ENCODE measurements at places on chromosomes 6 and 20.

DNA sequence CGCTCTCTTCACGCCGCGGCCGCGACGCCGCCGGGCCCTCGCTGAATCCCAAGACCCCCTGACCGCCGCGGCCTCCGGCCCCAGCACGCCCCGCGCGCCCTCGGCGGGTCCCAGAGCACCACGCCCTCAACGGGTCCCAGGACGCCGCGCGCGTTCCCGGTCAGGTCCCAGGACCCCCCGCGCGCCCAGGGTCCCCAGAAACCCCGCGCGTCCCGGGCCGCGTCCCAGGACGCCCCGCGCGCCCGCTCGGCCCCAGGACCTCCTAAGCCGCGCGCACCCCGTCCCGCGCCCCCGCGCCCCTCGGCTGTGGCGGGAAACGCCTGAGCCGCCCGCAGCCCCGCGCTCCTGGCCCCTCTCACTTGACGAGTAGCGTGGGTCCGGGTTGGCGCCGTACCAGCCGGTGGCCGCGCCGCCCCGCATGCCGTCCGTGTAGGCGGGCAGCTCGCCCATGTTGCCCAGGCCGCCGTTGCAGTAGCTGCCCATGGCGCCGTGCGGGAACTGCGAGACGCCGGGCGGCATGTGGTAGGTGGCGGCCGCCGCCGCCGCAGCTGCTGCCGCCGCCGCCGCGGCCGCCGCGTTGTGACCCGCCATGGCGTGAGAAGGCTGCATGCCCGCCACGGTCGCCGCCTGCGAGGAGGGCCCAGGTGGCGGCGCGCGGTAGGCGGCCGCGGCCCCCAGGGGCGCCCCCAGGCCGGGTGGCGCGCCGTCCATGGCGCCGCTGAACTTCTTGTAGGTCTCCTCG, 556 bp downstream of the NKX2-4 start:
- DNase-seq, result no peak

- DNase-seq, result no peak
Observed at GRCh38 chr6:109795994-109796555, 105.0 kb downstream of the FIG4 start.

- peak; percentile 4 for DNase-seq
Observed at GRCh38 chr6:127641905-127642304, 64.9 kb downstream of the C6orf58 start.

GRCh38 chr6:20877008-20877937, 343.0 kb downstream of the CDKAL1 start:
- no peak for DNase-seq

DNA sequence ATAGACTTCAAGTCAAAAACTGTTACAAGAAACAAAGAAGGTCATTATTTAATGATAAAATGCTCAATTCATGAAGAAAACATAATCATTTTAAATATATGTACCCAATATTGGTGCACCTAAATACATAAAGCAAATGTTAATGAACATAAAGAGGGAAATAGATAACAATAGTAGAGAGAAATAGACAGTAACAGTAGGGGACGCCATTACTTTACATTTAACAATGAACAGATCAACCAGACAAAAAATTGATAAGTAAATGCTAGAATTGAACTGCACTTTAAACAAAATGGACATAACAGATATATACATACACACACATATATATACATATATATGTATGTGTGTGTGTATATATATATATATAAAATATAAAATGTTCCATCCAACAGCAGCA, 37.4 kb downstream of the IL22RA2 start:
- no peak for DNase-seq

DNA sequence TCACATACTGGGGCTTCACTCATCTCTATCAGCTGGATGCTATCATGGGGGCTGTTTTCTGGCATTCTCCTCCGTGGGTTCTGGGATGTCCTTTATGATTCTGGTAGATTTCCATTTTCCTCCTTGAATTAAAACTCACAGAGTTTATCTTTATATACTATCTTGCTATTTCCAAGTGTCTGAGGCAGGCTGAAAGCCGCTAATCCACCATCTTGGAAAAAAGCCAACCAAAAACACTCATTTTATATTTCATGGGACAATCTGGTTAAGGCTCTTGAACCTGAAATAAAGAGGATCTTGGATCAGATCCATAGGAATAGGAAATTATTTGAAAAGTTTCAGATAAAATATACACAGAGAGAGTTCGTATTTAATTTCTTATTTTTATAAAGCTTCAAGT, 86.0 kb downstream of the AFG1L start:
- DNase-seq, result no peak

DNA sequence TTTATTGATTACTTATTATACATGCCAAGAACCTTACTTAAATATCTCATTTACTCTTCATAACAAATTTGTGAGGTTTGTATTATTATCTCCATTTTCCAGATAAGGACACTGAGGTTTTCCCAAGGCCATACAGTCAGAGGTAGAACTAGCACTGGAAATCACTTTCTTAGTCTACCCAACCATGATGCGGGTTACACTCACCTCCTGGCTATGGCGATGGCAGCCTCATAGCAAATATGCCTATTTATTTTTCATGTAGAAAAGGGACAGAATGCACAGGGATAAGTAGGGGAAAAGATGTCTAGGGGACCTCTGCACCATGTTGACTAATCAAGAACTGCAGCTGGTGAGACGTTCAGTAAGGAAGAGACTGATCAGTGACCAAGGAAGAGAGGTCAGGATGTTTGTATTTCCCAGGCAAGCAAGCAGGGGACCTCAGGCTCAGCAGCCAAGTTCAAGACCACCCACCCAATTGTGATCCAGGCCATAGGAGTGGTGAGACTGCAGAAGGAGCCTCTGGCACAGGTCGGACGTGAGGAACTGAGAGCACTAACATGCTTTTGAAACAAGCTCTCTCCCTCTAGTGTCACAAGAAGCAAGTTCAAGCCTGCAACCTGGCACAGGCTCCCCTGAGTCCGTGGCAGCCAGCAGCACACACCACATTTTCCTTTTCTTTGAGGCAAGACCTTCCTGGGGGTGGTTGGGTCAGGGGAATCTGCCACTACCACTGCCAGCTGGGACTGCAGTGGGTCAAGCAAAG, 97.8 kb downstream of the GMPR start:
- DNase-seq, result no peak

GRCh38 chr20:48287021-48287494, 501.8 kb upstream of the SULF2 start:
- no peak for DNase-seq

DNA sequence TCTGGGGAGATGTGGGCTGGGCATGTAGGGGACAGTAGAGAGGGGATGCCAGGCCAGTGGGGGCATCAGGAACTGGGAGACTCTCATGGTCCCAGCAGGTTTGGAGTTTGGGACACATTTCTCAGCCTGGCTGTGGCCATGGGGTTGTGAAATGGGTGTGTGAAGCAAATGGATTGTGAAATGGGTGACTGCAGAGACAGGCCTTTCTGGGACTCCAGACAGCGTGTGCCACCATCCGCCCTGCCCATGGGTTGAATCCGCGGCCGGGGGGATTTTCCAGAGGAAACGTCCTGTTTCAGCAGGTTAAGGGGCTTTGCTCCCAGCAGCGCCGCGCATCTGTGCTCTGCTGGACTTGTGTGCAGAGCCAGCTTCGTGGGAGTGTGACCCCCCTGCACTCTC, 3.7 kb upstream of the PMEPA1 start:
- DNase-seq, result no peak

- no peak for DNase-seq
Observed at GRCh38 chr6:145544041-145544440, 191.3 kb downstream of the EPM2A start.

- no peak for DNase-seq
Observed at GRCh38 chr6:6569811-6570164, 18.7 kb upstream of the LY86 start.

GRCh38 chr20:43438578-43439316, 18.9 kb upstream of the SRSF6 start:
- no peak for DNase-seq

GRCh38 chr6:33740204-33740608, 6.5 kb downstream of the IP6K3 start:
- no peak for DNase-seq

GRCh38 chr6:21104288-21104687, 489.3 kb upstream of the SOX4 start:
- DNase-seq, result no peak

DNA sequence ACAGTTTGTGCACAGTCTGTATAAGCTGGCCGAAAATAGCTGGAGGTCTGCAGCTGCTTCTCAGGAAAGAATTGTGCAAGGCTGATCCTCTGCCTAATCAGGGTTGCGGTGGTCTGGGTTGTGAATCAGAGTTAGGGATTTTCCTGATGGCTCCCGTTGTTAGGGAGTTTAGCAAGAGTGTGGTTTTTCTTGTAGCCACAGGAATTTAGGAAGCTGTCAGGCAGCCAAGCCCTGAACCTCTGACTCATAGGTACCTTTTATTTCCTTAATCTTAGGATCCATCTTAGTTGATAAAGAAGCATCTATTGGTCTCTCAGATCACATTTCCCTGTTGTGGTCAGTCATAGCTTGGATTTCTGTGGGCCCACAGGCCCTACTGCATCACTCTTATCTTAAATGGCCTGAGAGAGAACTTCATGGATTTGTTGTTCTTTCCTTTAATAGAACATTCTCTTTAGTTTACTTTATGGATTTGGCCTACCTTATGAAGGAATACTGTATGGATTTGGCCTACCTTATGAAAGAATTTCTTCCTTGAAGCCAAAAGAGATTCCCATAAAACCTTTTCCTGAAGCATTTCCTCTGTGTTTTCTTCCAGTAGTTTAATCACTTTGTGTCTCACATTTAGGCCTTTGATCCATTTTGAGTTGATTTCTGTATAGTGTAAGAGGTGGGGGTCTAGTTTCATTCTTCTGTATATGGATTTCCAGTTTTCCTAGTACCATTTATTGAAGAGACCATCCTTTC, 10.3 kb downstream of the KIF25 start:
- no peak for DNase-seq

DNA sequence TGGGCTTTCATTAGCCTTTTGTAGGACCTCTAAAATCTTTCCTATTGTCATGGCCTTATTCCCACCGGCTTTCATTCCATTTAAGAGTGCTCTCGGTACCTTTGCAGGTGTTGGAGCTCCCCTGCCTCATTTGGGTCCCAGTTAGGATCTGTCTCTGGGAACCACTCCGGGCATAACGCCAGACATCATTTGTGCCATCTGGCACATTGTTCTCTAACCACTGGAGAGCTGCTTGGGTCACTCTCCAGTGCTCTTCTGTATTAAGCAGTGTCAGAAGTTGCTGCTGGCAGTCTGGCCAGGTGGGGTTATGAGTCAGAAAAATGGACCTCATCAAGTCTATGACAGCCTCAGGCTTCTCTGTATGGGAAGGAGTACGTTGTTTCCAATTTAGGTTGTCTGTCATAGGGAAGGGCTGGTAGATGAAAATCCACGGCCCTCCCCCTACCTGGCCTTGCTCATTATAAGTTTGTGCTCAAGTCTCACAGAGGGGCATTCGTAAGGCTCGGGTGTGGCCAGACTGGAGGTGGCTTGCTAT, 62.9 kb upstream of the MOCS1 start:
- DNase-seq, result no peak

GRCh38 chr6:43521836-43522235, 4.9 kb downstream of the POLR1C start:
- no peak for DNase-seq

- no peak for DNase-seq
Observed at GRCh38 chr6:40856271-40856670, 182.8 kb downstream of the UNC5CL start.

- DNase-seq, result no peak
Observed at GRCh38 chr6:130708338-130708737, 118.9 kb upstream of the SMLR1 start.

- no peak for DNase-seq
Observed at GRCh38 chr20:53876956-53877355, 193.4 kb downstream of the BCAS1 start.

DNA sequence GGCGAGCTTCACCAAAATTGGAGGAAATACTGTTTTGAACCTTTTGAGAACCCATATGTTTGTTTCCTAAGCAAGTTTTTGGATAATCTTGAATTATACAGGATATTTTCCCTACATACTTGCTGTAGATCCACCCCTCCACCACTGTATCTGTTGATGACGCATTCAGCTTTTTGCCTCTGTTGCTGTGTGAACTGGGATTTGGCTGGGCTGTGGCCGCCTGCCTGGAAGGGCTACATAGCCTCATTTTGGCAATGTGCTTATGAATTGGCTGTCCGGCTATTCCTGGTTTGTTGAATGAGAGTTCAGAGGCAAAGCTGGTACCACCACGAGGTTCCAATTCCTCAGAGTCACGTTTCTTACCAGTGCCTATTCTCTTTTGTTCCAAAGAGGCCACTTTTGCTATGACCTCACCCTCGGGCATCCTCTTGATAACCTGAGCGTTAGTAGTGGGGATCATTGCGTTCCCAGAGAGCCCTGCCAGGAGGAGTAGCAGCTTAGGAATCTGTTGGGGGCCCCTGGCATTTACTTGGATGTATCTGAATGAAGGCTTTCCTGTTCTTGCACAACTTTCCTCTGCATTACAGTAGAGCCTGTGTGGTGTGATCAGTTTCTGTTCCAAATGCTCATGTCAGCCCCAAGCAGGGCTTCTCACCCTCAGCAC, 6.4 kb downstream of the FAM83D start:
- no peak for DNase-seq

DNA sequence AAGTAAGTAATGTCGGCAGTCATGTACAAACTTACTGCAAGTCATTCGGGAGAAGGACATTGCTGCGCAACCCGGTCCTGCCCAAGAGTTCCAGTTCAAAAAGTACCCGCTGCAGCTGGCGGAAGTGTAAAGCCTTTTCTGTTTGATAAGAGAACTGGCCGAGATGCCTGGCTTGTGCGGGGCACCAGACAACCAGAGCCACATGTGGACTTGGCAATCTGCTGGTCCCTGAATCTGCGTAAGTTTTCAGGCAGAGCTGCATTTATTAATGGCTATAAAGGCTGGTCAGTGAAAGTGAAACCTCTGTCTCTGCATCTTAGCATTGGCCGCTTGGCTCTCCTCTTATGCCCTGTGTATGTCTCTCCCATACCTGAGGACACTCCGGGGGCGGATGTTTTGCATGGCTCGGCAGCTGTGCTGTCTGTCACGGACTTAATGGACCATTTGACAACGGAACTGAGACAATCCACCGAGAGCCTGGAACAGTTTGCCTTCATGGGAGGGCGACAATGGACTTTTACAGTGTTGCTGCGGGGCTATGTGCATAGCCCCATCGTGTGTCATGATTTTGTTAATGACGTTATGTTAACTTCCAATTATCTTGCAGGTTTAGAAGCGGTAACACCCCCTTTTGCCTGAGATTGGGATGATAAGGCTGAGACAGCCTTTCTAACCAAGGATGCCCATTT, 19.8 kb upstream of the RGS17 start:
- DNase-seq, result no peak

DNA sequence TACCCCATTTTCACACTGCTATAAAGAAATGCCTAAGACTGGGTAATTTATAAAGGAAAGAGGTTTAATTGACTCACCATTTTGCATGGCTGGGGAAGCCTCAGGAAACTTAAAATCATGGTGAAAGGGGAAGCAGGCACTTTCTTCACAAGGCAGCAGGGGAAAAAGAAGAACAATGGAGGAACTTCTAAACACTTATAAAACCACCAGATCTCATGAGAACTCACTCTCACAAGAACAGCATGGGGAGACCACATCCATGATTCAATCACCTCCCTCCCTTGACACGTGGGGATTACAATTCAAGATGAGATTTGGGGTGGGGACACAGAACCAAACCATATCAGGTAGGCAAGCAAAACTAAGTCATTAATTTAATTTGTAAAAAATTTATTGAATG, 343.2 kb downstream of the FRK start:
- no peak for DNase-seq

Measured in substantia nigra (tissue), 51 donors.